CD4-positive, alpha-beta T cell (primary cell): ENCODE measurements at places on chromosomes 5 and 9.

DNA sequence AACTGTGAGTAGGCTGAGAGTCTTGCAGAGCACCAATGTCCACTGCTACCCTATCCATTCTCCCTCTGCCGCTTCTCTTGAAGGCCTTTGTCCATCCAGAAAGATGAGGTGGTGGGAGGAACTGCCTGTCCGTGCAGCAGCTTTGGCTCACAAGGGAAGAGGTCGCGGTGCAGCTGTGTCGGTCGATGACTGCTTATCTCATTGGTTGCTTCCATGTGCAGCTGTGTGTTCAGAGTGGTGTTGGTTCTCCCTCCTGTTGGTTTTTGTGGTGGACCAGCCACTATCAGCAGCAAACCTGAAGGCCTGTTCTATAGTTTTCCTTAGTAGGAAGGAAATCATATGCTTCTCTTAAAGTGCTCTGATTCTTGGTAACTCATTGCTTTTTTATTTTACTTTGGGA lies 40.7 kb downstream of the SPTAN1 start:
- DNase-seq = no peak

GRCh38 chr9:91557327-91557726 lies 133.7 kb upstream of the NFIL3 start:
- no peak for DNase-seq

- DNase-seq = no peak
Measured at GRCh38 chr9:38006163-38006562, 62.9 kb downstream of the SHB start.

- DNase-seq = no peak
Measured at GRCh38 chr5:6576861-6577501, 55.9 kb downstream of the NSUN2 start.

- no peak for DNase-seq
Measured at GRCh38 chr9:113482991-113483675, 19.6 kb downstream of the RGS3 start.

DNA sequence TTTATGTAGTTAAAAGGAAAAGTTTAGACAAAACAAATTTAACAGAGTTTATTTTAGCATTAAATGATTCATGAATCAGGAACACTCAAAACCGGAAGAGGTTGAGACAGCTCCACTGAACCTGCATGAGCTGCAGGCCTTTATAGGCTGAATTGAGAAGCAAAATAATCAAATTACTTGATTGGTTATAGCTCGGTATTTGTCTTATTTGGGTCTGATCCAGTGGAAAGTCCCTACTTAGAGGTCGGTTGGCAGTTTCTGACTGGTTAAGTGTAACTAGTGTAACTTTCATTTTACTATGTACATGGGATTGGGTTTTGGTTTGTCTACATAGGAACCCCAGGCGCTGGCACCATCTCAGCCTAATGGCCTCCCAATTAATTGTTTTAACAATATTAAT lies 74.1 kb upstream of the PIK3R1 start:
- no peak for DNase-seq

DNA sequence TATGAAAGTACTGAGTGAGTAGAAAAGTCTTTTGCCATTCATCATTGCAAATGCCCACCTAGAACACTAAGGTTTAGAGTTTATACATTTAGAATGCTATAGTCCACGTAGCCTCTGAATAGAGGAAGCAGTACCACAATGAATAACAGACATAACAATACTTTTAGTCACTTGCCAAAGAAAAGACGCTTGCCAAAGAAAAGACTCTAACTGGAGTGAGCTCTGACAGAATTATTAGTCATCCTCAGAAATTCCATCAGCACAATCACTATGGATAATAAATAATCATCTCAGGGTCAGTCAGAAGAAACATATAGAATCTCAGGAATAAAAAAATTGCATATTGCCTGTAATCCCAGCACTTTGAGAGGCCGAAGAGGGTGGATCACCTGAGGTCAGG lies 168.5 kb upstream of the TARS1 start:
- no peak for DNase-seq

DNA sequence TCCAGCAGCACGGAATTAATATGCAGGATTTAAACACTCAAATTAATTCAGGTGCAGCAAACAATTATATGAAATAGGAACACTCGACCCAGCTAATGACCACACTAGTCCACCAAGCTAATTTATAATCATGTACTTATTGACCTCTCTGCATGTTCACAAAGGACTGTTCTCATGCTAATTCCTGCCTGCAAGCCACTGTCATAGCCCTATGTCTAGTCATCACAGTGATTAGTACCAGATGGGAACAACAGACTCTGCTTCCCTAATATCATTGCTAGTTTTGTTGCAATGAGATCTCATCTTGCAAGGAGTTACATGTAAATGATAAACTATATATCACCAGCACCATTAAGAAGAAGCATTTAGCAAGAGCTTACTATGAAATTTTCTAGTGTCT lies 553.0 kb upstream of the GRAMD2B start:
- no peak for DNase-seq

- DNase-seq = no peak
Measured at GRCh38 chr5:77773734-77774280, 2.3 kb downstream of the TBCA start.

DNA sequence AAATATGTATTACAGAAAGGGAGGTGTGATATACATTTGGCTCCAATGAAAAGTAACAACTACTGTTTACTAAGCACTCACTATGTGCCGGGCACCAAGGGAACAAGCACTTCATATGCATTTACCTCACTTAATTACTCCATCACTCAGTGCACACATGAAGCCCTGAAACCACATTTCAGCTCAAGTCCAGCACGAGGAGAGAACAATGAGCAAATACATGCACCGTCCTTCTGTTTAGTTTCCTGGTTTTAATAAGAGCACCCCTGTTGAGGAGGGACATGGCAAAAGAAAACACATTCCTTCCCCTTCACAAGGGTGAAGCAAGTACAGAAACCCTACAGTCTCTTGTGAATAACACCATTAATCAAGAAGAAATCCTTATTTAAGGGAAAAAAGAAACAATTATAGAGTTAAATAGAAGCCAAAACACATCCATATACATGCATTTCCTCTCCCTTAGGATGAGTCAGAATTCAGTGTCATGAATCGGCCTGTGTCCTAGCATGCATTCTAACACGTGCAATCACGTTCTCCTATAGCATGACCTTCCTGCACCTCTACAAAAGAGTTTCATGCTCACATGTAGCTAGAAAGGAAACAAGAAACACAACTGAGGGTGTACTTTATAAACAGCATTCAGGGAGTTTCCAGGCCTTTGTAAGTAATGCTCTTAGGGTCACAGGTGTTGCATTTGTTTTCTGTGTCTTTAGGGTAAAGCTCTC lies 411.6 kb downstream of the BNC2 start:
- no peak for DNase-seq

DNA sequence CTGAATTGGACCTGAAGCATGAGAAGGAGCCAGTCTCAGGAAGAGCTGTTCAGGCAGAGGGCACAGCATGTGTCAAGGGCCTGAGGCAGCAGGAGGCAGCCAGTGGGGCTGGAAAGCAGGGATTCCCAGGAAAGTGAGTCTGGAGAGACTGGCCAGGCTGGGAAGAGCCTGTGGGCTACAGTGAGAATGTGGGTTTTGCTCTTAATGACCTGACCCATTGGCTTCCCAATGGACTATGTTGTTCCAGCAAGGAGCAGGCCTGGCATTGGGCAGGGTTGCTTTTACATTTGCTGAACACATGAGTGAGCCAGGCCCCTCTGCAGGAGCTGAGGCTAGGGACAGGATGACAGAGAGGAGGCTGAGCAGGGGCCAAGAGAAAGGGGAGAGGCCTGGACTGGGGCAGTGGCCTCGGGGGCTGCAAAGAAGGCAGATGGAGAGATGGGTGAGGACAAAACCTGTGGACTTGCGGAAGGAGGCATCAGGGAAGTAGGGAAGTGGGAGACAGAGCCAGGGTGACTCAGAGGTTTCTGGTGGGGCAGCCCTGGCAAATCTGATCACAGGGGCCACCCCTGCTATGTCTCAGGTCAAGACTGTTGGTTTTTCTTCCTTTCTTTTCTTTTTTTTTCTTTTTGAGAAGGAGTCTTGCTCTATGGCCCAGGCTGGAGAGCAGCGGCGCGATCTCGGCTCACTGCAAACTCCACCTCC lies 65.9 kb upstream of the NEK6 start:
- no peak for DNase-seq

- DNase-seq = peak; percentile 65
Measured at GRCh38 chr9:124771867-124772679, 962 bp upstream of the NR6A1 start.

- no peak for DNase-seq
Measured at GRCh38 chr5:83503662-83504061, 32.1 kb downstream of the VCAN start.

DNA sequence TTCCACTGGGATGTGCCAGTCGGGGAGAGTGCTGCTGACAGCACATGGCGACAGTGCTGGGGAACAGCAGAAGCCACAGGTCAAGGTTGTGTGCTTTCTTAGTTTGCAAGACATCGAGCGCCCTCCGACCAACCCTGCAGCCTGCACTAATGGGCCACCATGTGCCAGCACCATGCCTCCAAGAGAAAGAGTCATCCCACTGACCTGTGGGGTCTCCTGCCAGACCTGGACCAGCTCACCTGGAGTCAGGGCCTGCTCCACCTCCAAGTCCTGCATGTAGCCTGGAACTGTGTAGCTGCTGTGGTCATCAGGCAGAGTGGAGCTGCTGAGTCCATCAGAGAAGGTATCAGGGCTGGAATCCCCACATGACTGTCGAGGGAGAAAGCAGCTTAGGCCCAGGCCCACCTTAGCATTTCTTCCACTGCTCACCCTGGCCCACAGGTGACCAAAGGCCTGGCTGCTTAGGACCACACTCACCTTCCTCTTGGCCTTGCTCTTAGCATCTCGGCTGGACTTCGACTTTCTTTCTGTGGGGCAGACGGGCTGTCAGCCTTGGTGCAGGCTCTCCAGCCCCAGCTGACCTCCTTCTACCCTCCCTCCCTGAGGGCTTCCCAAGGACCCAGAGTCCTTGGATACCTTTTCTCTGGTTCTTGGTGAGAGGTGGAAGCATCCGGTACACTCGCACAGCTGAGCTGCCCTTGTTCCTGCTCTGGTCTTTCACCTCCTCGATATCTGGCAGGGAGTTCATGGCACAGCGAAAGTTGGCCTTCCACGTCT lies 4.1 kb downstream of the IRF1 start:
- DNase-seq = no peak

- no peak for DNase-seq
Measured at GRCh38 chr9:113398796-113399195, 2.3 kb downstream of the ALAD start.

DNA sequence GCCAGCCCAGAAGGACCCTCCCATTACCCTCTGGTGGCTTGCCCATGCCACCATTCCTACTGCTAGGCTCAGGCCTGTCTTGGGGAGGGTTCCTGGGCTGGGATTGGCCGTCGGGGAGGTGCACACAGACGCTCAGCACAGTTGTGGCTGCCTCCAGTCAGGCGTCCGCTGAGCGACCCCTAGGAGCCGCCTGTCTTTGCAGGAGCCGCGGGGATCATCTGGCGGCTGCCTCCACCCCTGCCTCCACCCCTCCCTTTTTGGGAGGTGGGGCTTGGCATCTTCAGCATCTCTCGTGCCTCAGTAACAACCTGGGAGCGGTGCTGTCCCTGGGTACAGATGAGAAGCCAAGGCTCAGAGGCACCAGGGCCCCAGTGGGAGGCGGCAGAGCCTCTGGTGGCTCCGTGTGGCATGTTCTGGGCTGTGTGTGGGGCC lies 39.6 kb downstream of the RXRA start:
- no peak for DNase-seq

- DNase-seq = no peak
Measured at GRCh38 chr5:125014202-125014601, 267.8 kb upstream of the ZNF608 start.

DNA sequence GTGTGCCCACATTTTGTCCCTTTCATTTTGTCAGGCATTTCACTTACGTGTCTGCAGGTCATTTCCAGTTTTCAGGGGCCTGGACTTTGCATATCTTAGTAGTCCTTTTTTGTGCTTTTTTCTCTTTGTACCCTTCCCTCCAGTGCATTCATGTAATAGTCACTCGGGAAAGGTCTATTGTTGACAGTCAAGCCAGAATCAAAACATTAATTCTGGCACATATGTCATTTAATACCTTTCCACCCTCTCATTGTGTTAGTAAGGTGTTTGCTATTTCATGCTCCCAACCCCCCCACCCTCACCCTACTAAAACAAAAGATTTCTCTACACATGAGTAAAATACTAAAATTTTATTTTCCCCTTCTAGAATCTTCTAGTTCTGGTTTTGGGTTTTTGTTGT lies 42.7 kb downstream of the UGCG start:
- DNase-seq = no peak

DNA sequence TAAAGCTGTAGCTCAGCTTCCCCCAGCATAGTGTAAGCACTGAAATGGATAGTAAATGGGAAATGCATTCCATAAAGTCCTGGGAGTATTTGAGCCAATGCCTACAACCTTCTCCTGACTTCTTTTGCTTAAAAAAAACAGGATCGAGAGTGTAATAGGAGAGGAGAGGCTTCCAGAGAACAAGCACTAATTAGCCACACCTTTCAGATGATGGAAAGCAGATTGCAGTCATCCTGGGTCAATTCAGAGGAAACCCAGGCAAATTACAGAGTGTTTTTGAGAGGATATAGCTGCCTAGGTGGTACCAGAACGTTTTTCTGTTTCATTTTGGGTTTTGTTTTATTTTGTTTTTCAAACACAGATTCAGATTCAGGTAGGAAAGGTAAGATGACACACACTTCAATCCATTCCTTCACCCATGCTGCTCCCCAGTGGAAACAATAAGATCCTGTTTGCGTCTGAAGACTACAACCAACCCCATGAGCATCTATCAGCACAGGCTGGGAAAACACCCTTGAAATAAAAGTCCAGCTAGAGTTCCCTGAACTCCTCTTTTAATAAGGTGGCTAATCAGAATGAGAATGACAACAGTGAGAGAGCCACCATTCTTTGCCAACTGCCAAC lies 95.6 kb downstream of the RFK start:
- DNase-seq = no peak

GRCh38 chr9:69857131-69857530 lies 36.5 kb downstream of the CFAP95 start:
- DNase-seq = no peak

GRCh38 chr5:34580983-34581382 lies 75.1 kb upstream of the RAI14 start:
- DNase-seq = no peak

GRCh38 chr9:105278751-105279150 lies 34.3 kb downstream of the SLC44A1 start:
- DNase-seq = no peak

GRCh38 chr5:44001236-44001635 lies 388.0 kb downstream of the FGF10 start:
- no peak for DNase-seq

DNA sequence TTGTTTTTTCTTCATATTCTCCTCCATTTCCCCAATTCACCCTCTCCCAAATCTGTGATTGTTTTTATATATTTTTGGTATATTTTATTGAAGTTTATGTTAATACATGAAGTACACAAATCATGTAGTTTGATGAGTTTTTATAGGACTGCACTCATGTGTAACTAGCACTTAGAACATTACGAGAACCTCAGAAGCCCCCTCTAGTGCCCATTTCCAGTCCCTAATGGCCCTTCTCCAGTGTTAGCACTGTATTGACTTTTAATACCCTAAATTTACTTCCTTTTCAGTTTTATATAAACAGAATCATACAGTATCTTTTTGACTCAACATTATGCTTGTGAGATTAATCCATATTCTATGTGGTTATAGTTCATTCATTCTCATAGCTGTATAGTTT lies 18.5 kb upstream of the FKTN start:
- no peak for DNase-seq
